ENCODE measurements at places on chromosomes 7 and 10.

- no peak for DNase-seq
Observed at GRCh38 chr10:79542626-79543025, 17.6 kb downstream of the SFTPA2 start.

- DNase-seq = no peak
Observed at GRCh38 chr7:156845379-156846101, 47.4 kb downstream of the LMBR1 start.

DNA sequence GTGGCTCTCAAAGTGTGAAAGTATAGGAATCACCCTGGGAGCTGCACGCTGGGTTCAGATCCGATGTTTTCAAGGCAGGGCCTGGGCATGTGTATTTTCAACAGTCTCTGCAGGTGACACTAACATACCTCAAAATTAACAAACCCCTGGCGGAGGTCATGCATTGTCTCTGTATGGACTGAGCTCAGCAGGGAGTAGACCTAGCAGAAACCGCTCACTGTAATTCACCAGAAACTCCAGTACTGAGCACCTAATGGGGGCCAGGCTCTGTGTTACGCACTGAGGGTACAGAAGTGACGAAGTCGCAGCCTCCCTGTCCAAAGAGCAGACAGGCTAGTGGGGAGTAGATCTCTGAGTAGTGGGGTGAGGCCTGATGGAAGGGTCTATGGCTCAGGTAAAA is 5.6 kb downstream of the STRA8 start:
- DNase-seq = no peak

DNA sequence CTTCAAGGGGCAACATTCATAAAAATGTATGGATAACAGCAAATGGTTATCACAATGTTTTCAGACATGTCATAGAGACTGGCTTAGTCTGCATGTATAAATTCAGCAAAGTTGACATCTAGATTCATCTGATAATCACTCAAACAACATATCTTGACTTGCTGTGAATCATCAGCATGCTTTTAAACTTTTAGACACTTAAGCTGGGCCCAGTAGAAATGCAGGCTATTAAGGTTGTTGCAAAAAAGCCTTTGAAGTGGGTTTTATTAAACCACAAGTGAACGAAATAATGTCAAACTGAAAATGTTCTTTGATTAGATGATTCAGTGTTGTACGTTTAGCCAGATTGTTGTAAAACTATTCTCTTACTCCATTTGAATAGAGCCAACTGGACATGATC is 759.6 kb downstream of the NXPH1 start:
- no peak for DNase-seq

DNA sequence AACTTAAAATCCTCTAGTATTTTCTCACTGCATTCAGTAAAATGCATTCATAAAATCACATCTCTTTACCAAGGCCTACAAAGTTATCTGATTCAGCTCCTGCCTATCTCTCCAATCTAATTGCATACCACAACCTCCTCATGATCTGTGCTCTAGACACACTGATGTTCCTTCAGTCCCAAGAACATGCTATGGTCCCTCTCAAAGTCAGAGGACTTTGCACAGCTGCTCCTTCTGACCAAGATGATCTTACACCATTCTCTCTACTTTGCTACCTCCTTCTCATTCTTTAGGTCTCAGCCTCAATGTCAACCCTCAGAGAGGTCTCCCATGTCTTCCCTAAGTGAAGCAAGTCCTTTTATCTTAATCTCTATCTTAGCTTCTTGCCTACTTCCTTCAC is 45.5 kb downstream of the CAV1 start:
- DNase-seq = no peak

- no peak for DNase-seq
Observed at GRCh38 chr7:94183289-94183749, 179.2 kb upstream of the BET1 start.

DNA sequence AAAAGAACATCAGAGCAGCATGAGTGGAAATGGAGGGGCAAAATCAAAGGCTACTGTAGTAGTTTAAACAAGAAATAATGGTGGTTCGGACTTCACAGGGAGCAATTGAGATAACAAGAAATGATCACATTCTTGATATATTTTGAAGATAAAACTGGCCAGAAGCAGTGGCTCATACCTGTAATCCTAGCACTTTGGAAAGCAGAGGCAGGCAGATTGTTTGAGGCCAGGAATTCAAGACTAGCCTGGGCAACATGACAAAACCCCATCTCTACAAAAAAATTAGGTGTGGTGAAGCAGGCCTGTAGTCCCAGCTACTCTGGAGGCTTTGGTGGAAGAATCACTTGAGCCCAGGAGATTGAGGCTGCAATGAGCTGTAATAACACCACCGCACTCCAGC is 22.9 kb downstream of the EEF1AKMT2 start:
- no peak for DNase-seq

- DNase-seq = no peak
Observed at GRCh38 chr7:56091591-56091990, 1.2 kb downstream of the PHKG1 start.

GRCh38 chr7:7639847-7640220 is 718 bp upstream of the UMAD1 start:
- peak; percentile 65 for DNase-seq

- no peak for DNase-seq
Observed at GRCh38 chr10:58311026-58311425, 23.8 kb upstream of the UBE2D1 start.
